Eye (tissue), 1 donor: ENCODE measurements at places on chromosomes 7 and 10.

GRCh38 chr10:113557424-113557862, 4.6 kb downstream of the HABP2 start:
- DNase-seq: peak; percentile 61

GRCh38 chr10:7696545-7696944, 6.6 kb upstream of the ITIH2 start:
- DNase-seq: no peak

- no peak for DNase-seq
These were observed 69.8 kb downstream of the CCDC71L start for GRCh38 chr7:106591146-106591545.

DNA sequence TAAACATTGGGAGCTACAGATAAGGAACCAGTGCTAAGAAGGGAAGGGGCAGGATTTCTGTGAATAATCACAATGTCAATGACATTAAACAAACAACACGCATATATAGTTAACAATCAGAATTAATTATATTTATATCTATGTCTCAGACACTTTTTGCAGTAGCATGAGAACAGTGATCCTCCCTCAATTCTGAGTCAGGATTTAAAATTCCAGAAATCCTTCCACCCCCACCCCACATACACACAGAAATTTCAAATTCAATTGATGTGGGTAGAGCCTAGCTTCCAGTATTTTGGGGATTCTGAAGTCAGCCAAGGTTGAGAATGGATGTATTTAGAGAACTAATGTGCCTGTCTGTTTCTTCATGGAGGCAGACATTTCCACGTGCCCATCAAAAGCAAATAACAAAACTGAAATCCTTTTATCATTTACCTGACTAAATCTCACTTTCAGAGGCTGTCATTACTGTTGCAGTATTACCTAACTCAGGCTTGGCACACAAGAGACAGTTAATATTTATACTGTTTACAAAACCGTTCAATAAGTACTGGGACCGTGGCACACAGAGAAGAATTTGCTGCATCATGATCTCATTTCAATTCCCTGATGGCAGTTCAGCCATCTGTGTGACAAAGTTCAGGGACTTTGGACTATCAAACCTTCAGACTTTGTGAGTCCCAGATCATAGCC, 116.6 kb upstream of the PALS2 start:
- no peak for DNase-seq

DNA sequence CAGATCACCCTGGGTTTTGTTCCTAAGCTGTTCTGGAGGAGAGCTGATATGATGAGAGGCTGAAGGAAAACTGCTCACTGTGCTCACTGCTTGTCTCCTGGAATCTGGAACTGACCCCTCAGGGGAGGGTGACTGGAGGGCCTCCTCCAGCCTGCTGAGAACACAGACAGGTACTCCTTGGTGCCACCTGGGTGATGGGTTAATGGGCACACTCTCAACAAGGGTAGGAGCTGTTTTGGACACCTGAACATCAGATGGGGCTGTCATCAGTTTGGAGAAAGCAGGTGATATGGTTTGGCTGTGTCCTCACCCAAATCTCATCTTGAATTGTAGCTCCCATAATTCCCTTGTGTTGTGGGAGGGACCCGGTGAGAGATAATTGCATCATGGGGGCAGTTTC, 58.1 kb upstream of the SORCS3 start:
- DNase-seq: no peak

DNA sequence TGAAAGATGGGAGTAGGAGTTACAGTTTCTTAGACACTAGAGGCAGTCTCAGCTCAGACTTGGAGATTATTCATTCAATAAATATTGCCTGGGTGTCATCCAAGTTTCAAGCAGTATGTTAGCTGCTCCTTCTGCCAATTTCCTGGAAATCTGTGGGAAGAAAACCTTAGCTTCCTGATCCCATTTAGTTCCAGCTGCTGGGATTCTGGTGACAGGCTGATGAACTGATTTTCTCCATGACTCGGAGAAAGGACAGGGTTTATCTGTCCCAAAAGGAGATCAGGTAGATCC, 95.8 kb downstream of the CLEC2L start:
- peak; percentile 60 for DNase-seq

GRCh38 chr7:87220026-87220733, 648 bp upstream of the TMEM243 start:
- DNase-seq: peak; percentile 87

GRCh38 chr10:16195178-16195769, 241.5 kb upstream of the PTER start:
- DNase-seq: no peak
